ENCODE measurements at places on chromosomes 11 and 22.

- no peak for DNase-seq
These were observed 4.0 kb downstream of the DAGLA start for GRCh38 chr11:61683961-61684869.

- DNase-seq, result no peak
These were observed 73.1 kb upstream of the KIRREL3 start for GRCh38 chr11:127073621-127074020.

DNA sequence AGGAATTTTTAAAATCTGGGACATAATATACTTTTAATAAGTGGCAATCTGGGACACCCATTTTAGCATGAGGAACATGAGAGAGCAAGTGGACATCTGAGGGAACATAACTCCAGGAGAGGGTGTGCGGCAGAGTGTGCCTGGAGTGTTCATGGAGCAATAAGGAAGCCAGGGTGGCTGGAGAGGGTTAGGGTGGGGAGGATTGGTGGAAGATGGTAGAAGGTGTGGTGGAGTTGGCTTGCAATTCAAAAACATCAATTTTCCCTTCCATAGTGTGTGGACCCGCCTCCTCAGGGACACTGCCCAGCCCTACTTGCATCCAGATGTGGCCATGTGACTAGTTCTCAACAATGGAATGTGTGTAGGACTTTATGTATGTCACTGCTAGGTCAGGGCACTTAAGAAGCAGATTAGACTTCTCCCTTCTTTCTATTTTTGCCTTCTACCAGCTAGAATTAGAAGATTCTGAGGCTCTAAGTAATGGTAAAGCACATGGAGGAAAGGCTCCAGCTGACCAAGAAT is 4.4 kb upstream of the DENND5A start:
- DNase-seq, result no peak

- no peak for DNase-seq
These were observed 30.2 kb upstream of the APOBEC3A start for GRCh38 chr22:38927033-38927781.

DNA sequence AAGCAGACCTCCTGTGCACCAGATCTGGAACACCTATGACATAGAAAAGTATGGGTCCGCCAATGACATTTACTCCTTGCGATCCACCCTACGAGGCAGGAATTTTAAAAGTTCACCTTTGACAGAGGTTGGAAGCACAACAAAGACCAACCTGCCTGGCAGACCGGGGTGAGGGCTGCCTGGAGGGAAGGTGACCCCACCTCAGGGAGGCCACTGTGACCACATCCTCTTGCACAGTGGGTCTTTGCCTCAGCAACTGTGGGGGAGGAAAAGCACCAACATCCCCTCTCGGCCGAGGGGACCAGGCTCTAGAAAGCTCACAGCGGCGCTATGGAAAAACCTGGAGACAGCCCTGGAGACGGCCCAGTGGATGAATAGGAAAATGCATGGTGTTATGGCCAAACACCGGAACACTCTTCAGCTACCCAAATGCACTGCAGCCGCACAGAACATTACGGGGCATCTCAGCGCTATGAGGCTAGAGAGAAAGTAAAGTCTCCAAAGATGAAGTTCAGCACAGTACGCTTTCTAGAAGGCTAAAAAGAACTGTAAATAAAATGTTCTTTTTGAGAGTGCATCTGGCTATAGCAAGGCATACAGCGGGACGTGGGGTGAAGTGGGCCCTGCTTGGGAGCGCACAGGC is 1.8 kb upstream of the SHISAL1 start:
- DNase-seq, result no peak

DNA sequence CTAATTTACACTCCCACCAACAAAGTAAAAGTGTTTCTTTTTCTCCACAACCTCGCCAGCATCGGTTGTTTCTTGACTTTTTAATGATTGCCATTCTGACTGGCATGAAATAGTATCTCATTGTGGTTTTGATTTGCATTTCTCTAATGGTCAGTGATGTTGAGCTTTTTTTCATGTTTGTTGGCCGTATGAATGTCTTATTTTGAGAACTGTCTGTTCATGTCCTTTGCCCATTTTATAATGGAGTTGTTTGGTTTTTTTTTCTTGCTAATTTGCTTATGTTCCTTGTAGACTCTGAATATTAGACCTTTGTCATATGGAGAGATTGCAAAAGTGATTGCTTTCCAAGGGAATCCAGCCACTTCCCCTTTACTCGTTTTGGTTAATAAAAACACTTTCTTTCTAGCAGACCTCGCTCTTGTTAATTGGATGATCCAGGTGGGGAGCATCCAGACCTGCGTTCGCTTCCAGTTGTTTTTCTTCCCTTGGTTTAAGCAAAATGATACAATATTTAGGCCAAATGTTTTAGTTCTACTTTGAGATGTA is 17.1 kb upstream of the APOL4 start:
- DNase-seq, result no peak

- no peak for DNase-seq
These were observed 525.1 kb downstream of the TBC1D22A start for GRCh38 chr22:47287516-47287915.

DNA sequence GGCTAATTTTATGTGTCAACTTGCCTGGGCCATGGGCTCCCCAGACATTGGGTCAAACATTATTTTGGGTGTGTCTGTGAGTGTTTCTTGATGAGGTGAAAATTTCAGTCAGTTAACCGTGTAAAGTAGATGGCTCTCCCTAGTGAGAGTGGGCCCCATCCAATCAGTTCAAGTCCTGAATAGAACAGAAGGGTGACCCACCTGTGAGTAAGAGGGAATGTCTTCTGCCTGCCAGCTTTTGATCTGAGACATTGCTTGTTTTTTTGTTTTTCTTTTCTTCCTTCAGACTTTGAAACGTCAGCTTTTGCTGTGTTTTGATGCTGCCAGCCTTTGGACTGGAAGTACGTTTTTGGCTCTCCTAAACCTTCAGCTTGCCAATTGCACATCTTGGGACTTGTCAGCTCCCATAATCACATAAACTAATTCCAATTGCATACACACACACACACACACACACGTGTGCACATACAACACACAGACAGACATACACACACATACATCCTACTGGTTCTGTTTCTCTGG is 300.1 kb downstream of the CNTN5 start:
- DNase-seq, result no peak

GRCh38 chr22:43561415-43562178 is 149.8 kb downstream of the MPPED1 start:
- no peak for DNase-seq

DNA sequence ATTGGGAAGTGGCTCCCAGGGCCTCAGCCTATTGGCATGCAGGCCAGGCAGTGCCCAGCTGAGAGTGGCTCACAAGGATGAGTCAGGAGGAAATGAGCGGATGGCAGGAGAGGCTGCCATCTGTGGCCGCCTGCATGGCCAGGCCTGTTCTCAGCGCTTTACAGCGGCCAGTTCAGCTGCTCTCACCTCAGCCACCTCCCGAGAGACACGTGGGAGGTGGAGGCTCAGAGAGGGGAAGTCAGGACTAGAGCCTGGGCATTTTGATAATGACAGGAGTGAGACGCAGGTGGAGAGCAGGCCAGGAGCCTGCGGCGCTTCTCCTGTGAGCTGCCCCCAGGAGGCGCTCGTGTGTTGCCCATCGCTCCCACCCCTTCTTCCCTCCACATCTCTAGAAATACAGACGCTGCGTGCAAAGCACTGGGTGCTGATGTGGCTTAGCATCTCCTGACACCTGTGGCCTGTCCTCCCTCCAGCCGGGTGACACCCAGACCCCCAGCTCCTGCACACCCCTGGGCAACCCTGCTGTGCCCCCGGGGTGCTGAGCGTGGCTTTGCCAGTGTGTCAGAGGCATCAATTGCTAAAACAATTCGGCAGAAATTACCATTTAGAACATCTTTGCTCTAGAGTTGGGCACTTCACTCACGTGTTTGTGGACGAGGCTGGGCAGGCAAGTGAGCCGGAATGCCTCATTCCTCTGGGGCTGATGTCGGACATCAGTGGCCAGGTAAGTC is 21.4 kb upstream of the PANX2 start:
- no peak for DNase-seq

GRCh38 chr11:108224366-108224765 is 1.5 kb downstream of the ATM start:
- DNase-seq, result no peak

DNA sequence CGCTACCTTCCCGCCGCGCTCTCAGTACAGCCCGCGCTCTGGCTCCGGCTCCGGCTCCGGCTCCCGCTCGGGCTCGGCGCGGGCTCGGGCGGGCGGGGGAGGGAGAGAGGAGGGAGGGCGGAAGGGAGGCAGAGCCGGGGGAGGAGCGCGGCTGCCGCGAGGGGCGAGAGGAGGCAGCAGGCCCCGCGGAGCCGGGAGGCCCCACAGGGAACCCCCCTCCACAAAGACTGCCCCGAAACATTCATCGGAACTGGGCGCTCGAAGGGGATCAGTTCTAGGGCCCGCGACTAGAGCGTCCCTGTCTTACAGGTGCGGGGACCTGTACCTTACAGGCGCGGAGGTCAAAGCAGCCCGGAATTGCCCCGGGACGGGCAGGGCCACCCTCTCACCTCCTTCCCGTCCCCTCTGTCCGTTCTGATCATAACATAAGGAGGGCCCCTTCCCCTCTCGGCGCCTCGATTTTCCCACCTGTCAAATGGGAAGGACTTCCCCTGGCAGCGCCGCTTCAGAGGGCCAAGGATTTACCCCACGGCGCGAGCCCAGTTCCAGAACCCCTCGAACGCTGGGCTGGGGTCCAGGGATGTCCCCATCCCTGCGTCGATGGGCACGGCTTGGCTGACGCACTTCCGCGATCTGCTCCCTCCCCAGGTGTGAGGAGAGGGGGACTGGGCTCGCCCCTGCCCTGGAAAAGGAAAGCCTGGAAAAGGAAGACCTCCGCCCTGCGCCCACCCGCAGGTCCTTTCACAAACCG is at the start of gene SHISA8:
TSS of gene SHISA8 (minus strand) at position 40 of the 751 bp plus-strand sequence. CDS start 407 bp downstream, outside the sequence.
- DNase-seq, result peak; percentile 54

DNA sequence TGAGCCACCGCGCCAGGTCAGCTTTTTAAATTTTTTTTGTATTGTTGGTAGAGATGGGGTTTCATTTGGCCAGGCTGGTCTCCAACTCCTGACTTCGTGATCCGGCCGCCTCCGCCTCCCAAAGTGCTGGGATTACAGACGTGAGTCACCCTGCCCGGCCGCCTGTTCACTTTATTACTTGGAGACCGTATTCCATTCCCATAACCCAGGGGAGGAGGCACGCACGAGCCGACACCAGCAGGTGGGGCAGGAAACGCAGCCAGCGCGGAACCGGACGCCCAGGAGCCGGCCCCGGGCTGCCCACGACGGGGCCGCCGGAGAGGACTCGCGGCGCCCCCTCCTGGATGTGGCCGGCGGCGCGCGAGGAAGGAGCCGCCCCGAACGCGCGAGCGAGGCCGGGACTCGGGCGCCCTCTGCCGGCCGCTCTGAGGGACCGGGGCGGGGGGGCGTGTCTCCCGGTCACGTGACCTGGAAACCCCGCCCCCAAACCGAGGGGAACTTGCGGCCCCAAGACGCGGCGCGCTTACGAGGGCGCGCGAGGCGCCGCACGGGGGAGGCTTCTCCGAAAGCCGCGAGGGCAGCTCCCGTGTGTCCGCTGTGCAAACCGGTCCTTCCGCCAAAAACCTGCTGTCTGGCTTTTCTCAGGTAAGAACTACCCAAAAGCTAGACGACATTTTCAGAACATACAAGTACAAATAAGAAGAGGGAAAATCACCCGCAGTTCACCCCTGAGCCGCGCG is 11.6 kb upstream of the RNH1 start:
- no peak for DNase-seq

DNA sequence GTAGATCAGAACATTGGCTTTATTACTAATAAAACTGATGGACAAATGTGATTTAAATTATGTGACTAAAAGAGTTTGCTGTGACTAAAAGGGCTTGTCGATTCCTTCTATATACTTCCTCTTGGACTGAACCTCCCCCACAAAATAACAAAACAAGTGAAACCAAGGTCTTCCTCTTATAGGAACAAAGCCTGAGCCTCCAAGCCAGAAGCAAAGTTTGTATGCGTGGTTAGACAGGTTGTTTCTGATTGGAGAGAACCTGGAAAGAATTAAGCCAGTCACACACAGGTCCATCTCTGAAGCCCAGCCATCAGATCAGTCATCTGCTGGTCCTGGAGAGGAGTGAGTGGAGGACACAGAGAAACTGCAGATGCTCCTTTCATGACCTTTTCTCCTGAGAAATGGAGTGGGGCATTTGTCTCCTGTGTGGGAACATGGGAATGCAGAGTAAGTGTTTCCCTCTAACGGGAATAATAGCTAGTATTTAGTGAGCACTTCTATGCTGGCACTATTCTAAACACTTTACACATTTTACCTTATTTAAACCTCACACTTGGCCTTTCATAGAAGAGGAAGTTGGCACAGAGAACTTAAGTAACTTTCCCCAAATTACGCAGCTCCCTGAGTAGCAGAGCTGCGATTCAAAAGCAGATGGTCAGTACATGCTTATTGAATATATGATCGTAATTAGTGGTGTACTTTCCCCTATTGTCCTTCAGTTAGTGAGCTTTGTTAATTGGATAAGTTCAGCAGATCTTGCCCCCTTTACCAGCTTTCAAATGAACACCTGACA is 77.1 kb downstream of the UVRAG start:
- DNase-seq, result no peak

- DNase-seq, result no peak
These were observed 597.2 kb upstream of the ANO3 start for GRCh38 chr11:25734591-25735211.

GRCh38 chr11:117999354-117999993 is 13.3 kb downstream of the IL10RA start:
- no peak for DNase-seq

DNA sequence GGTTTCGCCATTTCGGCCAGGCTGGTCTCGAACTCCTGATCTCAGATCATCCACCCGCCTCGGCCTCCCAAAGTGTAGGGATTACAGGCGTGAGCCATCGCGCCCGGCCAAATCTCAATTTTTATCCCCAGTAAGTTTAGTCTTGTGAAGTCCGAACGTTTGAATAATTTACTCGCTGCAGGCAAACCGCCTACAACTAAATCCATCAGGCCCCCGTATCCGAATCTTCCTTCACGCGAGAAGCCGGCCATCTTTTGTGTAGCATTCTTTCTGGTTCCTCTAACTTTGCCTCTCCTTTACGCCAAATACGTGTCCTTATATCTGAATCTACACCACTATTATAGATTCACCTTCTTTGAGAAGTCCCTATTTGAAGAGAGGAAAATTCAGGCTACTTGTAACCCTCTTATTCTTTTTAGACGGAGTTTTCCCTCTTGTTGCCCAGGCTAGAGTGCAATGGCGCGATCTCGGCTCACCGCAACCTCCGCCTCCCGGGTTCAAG is 581 bp upstream of the EIF3L start:
- DNase-seq, result no peak

GRCh38 chr22:42696331-42696967 is 24.2 kb downstream of the A4GALT start:
- DNase-seq, result no peak

- DNase-seq, result peak; percentile 96
These were observed 171.9 kb downstream of the SHANK2 start for GRCh38 chr11:71080239-71081097.
